Cerebellar nuclear complex (tissue), 1 donor: ENCODE measurements at places on chromosomes 13 and 19.

DNA sequence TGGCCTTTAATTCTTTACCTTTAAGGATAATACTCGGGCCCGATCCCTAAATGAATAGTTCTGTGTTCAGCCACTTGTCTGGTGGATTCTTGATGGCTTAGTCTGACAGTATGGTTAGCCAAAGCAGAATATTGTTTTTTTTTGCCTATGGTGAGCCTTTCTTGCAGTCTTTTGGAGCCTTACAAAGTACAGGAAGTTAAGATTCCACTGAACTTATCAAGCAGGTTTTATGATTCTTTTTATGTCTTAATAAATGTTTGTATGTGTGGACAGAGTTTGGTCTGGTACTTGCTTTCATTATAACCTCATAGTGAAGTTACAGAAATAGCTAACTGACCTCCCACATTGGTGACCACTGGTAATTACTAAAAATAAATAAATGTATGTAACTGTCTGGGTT is 17.1 kb downstream of the PCCA start:
- no peak for DNase-seq

DNA sequence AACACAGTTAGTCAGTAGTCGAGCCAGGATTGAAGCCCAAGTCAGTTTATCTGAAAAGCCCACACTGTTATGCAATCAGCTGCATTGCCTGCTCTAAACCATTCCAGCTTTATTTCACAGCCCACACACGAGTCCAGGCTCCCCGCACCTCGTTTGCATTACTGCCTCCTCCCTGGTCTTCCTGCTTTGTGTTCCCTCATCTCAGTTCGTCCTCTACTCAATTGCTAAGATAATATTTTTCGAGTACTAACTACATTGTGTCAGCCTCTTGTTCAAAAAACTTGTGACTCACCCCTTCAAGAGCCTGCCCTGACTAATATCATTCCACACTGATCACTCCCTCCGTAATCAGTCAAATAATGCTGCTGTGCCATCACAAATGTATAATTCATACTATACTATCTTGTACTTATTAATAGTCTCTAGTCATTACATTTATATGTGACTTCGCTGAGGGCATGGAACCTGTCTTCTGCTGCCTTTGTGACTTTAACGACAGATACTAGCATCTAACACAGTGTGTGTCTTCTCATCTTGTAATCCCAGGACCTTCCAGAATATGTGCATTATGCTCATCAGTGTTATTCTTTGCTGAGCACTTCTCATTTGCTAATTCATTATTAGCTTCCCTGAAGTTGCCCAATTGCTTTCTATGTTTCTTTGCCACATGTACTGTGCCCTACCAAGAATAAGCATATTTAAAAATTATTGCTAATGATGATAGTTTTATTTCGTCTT is 26.2 kb upstream of the WDFY2 start:
- DNase-seq: no peak

DNA sequence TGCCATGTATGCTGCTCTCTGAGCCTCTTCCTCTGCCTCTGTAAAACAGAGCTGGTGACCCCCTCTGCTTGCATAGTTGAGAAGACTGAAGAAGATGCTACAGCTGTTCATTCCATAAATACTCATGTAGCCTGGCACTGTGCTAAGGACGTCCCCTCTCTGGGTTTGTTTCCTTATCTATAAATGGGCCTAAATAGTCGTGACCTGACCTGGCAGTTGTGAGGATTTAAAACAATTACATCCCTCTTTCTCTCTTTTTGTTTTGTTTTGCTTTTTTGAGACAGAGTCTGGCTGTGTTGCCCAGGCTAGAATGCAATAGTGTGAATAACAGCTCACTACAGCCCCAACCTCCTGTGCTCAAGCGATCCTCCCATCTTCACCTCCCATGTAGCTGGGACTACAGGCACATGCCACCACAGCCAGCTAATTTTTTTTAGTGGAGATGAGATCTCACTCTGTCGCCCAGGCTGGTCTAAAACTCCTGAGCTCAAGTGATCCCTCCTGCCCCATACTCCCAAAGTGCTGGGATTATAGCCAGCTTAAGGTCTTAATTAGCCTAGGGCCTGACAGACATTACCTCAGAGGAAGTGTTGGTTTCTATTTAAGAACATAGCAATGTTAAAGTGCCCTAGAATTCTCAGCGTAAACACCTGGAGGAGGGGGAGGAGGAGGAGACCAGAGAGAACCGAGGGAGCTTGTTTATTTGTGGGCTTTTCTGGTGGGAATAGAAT is 4.6 kb downstream of the WDR62 start:
- no peak for DNase-seq

GRCh38 chr13:52835071-52835839 is 13.2 kb downstream of the PCDH8 start:
- DNase-seq: no peak

DNA sequence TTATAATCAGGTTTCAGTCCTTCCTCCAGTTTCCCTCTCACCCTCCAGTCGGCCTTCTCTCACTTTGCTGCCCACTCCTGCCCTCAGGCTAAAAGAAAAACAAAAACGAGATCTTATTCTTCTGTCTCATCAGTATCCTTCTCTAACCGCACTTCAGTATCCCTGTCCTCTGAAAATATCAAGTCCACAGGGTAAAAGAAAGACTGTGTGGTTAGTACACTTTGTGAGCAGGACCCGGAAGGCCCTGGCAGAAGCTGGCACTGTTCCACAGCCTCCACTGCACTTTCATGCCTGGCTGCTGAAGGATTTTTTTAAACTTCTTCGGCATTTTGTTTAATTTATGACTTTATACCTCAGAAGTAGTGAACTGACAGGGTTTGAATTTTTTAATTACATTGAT is 51.8 kb downstream of the TM9SF2 start:
- no peak for DNase-seq

DNA sequence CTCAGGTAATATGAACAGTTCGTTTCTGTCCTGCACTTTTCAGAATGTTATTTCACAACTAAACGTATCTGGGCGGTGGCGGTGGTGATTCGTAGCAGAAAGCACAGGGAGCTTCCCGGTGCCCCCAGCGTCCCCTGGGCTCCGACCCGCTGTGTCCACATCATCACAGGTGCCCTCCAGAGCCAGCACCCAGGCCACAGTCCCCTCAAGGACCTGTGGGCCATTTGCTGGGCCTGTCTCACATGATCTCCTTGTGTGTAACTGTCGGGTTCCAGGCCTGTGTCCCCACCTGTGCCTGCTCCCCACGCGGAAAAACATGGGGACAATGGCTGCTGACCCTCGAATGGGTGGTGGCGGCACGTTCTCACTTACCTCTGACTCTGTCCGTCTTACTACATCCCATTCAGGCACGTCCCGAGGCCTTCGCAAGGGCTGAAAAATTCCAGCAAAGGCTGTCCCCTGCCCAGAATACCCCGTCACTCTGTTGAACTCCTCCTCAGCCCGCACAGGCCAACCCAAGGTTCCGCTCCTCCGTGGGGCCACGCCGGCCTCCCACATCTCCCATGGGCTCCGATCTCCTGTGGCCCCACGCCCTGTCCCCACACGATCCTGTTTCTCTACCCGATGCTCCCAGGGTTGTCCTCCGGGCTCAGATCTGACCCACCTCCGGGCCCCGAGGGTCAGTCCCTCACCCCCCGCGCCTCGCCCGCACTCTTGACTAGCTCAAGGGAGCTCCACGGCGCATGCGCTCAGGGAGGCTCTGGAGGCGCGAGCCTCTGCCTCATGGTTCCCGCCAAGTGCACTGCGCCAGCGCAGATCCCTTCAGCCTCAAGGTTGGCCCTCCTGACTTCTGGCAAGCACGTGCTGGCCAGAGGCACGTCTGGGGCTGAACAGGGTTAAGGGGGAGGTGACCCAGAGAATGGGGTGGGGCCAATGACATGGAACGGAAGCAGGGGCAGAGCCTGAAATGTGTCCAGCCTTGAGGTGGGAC is 21.2 kb downstream of the DEDD2 start:
- DNase-seq: no peak
